ENCODE measurements at places on chromosomes 6 and 20.
A peak's percentile ranks its signal among the peaks of the same experiment; 100 is the strongest.

DNA sequence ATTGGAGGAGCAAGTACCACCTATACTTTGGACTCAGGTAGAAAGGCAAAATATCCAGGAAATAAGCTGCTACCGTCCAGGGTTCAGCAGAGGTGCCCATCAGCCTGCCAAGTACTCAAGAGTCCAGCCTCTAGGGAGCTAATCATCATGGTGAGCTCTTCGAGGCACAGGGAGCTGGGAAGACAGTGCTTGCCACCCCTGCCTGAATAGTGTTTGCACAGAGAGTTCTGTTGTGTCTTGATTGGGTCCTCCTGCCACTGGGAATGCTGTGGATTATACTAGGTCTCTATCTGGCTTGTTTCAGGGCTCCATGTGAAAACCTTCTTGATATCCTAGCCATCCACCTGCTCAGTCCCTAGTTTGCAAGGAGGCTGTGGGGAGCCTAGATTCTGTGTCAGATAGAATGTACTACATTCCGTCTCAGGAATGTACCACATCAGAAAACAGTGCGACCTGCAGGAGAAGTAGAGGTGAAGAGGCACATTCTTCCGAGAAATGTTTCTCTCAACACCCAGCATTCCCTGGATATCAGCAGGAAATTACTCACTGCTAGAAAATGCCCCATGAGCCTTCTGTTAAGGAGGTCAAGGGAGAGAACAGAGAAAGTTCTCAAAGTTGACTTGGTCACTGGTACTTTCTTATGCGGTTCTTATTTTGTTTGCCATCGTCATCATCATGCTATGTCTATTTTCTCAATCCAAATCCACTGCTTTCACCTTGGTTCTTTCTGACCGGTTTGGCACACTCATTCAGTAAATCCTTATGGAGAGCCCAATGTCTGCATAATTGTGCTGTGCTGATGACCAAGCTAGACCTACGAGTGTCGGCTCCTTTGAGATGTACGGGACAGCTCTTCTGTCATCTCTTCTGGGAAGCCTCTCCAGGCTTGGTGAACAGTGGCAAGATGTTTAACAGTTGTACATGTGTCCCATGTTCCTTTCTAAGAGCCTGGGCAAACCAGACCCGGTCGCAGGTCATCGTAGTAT lies 30.7 kb downstream of the PTPN1 start:
- no peak for DNase-seq

DNA sequence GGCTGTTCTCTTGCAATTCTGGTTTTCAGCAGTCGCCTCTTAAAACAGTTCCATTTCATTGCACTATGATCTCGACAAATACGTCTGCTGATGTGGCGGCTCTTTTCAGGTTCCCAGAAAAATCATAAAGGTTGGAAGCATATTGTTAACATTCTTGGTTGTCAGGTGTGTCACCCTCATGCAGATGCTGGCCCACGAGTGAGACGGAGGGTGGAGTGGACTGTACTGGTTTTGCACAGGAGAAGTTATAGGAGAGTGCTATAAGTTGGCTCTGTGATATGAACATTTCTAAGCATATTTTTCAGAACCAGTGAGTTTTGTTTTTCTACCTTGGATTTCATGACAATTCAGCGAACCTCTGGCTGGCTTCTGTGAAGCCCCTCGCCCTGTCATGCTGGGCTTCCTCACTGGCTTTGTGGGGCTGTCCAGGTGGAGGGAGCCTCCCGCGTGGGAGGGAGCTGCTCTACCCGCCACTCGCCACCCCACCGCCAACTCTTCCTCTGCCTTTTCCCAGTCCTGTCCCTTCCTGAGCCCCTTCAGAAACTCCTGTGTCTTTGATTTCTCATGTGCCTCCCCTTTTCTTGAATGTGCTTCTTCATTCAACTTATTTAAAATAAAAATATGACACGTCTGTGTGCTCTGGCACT lies 10.6 kb downstream of the IRF4 start:
- DNase-seq = no peak

DNA sequence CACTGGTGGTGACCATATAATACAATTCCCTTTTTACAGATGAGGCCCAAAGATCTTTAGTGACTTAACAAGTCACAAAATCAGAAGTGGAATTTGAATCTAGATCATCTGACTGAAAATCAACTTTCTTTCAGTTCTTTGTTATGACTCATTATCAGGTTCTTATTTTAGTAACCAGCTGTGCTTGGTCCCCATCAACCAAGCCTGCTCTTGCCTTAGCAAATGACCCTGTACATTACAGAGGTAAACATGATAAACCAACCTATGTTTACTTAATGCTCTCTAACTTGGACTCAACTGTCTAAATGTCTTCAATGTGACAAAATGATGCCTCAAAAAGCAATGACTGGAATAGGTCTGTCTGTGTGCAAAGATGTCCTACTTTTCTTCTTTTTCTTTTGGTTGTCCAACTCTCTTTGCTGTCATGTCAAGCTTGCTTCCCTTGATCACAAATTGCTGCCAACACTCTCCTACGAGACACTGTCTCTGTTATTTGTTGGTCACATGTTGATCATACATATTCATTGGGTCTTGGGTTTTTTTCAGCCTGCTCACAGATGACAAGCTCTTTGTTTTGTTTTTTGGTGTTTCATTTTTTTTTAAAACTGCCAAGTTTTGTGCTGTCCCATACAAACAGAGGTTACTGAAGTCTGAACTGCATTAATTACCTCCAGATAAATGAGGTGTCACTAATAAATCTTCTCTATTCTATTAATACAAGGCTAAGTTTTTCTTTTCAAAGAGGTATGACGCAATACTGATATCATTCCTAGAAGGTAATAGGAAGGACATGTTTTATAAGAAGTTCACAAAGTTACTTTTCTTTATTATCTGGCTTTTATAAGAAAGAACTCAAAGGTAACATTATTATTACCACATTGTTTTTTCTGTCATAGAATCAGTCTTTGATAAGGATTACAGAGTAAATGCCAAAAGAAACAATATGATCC lies 62.2 kb upstream of the PLN start:
- DNase-seq = peak; percentile 27

- no peak for DNase-seq
Measured at GRCh38 chr6:165717732-165718465, 54.9 kb upstream of the PDE10A start.

GRCh38 chr20:50320901-50321796 lies 130.5 kb downstream of the CEBPB start:
- peak; percentile 65 for DNase-seq

- DNase-seq = no peak
Measured at GRCh38 chr20:53889411-53890148, 180.8 kb downstream of the BCAS1 start.

- DNase-seq = no peak
Measured at GRCh38 chr6:134730013-134730412, 219.9 kb downstream of the ALDH8A1 start.

DNA sequence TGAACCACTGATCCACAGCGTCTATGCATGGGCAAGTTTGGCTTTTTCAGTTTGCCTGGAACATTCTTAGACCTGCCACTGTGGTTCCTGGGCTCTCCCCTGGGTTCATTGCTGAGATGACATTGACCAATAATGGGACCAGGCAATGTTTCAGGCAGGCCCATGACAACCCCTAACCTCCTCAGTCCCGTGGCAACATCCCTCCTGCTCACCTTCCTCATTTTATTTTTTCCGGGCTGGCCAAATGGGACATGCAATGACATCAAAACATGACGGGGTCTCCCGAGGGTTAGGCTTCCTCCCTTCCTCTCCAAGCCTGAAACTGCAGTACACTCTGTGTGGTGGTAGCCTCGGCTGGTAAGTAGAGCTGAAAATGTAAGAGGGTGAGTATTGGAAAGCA lies 234.0 kb upstream of the RREB1 start:
- no peak for DNase-seq

DNA sequence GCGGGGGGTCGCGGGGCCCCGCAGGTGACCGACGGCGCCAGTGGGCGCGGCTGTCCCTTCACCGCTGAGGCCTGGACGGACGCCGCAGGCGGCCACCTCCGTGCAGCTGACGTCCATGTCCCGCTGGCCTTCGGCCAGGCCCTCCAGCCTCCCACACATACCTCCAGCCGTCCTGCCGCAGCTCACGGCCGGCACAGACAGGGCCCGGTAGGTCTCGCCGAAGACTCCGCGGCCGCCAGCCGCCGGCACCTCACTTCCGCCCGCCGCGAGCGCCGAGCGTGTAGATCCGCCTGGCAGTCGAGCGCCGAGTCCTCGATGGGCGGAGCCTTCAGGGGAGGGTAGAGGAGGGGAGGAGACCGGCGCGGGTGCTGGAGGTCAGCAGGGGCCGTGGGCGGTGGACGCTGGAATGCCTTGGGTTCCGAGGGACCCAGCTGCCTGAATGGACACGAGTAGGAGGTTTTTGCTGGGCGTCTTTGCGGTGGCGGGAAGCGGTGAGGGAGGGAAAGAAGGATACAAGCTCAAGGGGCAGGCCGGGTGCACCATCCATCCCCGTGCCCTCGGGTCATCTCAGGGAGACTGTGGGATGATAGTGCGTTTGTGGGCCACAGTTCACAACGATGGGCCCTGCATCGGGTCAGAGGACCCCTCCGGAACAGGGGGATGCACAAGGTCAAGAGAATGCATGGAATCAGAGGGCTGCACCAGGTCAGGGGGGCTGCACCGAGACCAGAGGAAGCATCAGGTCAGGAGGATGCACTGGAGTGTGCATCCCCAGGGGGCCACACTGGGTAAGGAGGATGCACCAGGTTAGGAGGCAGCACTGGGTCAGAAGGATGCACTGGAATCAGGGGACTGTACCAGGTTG lies at the start of gene EXOC2:
Gene EXOC2, minus strand, starts transcription at position 282 of the 865 bp plus-strand sequence. CDS start 55,321 bp downstream, outside the sequence.
- DNase-seq = peak; percentile 91

DNA sequence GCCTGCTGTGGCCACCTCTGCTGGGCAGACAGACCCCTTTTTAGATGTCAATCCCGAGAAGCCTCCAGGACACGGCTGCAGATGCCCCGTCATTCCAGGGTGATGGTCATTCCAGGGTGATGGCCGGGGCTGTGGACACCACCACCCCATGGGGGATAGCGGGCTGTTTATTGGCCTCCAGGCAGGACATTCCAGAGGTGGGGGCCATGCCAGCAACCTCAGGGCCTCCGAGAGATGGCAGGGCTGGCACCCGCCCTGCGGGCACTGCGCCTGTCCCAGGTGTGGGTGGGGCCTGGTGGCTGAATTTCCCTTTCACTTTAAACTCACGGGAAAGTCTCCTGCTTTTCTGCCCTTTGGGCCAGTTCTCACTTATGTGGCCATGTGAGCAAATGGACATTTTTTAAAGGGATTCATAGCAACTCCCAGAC lies 14.5 kb downstream of the COL9A3 start:
- DNase-seq = no peak

- DNase-seq = peak; percentile 41
Measured at GRCh38 chr20:62792940-62793756, 3.1 kb upstream of the MRGBP start.

- DNase-seq = no peak
Measured at GRCh38 chr20:63889241-63890200, 5.4 kb upstream of the DNAJC5 start.

- DNase-seq = peak; percentile 53
Measured at GRCh38 chr6:134352786-134353480, 35.0 kb upstream of the SGK1 start.

- DNase-seq = peak; percentile 45
Measured at GRCh38 chr6:100116411-100117194, 122.6 kb upstream of the MCHR2 start.
